Stimulated activated CD8-positive, alpha-beta memory T cell treated with anti-CD3 and anti-CD28 coated beads, Interleukin-4, amount 100 ng/mL, for 48 hours (primary cell): ENCODE measurements at places on chromosomes 16 and 17.

- DNase-seq = no peak
Observed at GRCh38 chr17:14902297-14902696, 362.8 kb downstream of the PMP22 start.

DNA sequence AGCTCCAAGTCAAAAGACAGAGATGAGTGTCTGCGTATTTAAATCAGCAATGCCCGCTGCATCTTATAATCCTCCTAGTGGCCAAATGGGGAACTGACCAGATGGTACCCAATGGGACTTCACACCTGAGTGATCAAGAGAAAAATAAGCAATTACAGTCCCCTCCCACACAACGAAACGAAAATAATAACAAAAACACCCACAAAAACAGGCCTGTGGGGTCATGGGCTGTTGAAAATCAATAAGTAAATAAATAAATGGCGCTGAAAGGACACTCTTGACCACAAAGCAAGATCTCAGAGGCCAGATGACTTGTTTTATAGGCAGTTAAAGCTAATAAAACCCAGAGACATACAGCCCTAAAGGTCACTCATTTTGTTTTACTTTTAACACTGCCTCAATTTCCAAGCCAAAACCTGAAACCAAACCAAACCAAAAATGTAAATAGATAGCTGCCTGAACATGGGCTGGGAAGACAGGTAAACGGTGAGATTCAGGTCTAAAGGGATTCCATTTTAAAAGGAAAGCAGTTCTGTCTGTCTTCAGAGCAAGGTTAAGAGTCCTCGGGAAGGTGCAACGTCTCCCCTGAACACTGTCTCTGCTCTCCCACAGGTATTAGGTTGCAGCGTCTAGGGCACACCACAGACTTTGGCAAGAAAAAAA is 1.3 kb downstream of the ZNF821 start:
- DNase-seq = peak; percentile 83

GRCh38 chr17:27503611-27504010 is 47.4 kb downstream of the KSR1 start:
- DNase-seq = no peak

- DNase-seq = peak; percentile 85
Observed at GRCh38 chr16:81778861-81779535, at the start of gene PLCG2. TSS of gene PLCG2 (plus strand) at chr16:81779291. CDS start at chr16:81785990, 6,699 bp downstream.

GRCh38 chr16:2295056-2295798 is 27.3 kb upstream of the RNPS1 start:
- no peak for DNase-seq

DNA sequence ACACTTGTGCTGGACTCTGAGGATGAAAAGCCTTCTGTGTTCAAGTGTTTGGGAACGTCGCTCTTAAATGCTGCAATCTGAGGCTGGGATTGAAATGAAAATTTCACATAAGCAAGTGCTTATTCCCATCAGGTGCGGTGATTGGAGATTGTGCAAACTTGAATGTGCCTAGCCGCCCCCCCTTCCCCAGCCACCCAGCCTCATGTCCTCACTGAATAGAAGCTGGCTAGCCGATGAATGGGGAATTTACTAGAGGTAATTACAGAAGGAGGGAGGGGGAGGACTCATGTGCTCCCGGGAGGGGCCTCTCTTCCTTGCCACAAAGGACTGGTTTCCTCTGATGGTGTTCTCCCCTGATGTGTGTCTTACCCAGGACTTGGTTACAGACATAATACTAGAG is 544.8 kb upstream of the EEF2KMT start:
- no peak for DNase-seq

DNA sequence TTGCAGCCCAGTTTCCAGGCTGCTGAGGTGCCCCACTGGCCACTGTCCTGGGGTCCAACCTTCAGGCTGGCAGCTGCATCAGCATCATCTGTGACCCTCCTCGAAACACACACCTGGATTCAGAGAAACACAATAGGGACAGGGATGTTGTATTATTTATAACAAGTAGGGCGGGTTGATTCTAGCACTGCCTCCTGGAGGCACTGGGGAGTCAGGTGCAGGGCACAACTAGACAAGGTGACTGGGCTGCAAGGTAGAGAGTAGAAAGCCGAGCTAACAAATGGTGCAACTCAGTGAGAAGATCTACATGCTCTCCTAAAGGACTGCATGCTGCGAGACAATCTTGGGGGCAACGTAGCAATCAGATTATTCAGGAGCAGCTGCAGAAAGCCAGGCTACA is 317.3 kb downstream of the SLC39A11 start:
- no peak for DNase-seq

DNA sequence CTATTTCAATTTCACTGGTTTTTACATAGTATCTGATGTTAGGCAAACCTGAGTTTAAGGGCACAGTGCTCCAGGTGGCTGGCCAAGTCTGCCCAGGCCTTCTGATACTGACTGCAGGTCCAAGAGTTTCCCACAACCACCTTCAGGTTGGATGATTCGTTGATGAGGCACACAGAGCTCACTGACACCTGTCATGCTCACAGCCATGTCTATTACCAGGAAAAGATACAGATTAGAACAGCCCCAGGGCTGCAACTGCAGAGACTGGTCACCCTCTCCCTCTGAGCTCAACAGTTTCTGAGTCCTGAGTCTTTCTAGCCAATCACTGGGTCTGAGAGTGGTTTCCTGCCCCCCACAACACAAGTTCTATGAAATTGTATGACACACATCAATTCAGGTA is 37.2 kb downstream of the MEAK7 start:
- no peak for DNase-seq

DNA sequence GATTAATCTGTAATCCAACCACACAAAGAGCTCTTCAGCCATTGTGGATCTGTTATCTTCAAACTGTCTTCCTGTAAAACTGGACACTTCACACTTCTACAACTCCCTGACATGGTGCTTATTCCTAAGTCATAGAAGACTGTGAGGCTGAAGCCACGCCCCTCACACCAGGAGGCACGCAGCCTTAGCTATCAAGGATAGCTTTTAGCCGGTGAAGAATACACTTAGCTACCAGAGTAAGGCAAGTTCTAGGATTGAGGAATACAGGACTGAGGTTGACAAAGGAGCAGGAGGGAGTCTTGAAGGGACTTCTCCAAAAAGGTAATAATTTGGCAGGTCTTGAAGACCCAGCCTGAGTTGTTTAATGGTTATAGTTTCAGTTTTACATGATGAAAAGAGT is 79.8 kb upstream of the GAS7 start:
- no peak for DNase-seq

GRCh38 chr16:50372611-50373344 is 4.0 kb upstream of the BRD7 start:
- DNase-seq = no peak

- peak; percentile 37 for DNase-seq
Observed at GRCh38 chr17:34858591-34859565, 102.4 kb downstream of the CCT6B start.

DNA sequence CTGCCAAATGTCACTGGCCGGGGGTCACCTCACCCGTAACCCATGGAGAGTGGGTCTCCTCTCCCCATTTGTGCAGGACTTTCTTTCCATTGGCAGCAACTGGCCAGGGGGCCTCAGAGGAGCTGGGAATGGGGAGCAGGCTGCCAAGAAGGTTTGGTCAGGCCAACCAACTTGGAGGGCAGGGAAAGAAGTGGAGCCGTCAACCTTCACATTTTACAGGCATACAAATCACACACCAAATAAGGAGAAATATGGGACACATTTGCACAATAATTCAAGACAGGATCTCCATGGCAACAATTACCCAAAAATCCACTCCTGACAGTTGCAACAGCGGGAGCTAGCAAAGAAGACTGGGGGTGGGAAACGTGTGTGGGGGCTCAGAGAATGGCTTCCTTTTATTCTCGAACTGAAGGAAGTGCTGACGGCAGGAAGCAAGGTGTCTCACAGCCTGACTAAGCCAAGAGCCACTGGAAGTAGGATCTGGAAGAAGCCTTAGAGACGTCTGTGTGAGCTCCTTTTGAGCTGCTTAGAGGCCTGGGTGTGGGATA is 20.9 kb downstream of the RPRML start:
- no peak for DNase-seq

GRCh38 chr16:4682616-4683254 is 10.6 kb upstream of the NUDT16L1 start:
- DNase-seq = peak; percentile 73

GRCh38 chr17:36616061-36617029 is 15.0 kb downstream of the MRM1 start:
- DNase-seq = no peak

DNA sequence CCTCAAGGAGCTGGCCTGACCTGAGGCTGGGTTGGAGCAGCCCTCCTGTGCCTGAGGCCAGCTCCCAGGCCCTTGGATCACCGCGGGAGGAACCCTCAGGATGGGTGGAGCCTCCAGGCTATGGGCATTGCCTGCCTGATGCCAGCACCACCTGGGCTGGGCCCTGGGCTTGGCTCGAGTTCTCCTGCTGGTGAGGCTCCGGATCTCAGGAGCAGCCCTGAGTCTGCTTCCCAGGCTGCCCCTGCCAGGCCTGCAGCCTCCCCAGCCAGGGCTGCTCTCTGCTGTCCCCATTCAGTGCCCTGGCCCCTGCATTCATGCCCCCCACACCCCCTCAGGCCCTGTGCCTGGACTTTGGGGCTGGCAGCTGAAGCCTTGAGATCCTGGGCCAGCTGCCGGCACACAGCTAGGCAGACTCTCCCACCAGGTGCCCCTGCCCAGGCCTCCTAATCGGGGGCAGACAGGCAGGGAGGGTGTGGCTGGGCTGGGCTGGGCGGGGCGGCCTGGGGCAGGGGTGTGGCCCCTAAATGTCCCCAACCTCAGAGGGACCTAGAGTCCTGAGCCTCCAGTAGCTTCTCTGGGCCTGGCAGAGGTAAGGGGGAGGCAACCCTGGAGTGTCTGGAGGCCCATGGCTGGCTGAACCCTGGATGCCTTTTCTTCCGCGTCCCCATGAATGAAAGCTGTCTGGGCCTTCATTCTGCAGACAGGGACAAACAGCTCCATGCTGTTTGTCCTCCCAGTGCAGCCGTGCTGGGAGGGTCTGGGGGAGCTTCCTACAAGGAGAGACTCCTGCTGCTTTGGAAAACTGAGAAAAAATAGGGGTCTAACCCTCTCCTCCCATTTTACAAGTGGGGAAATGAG is 1.1 kb upstream of the PIGQ start:
- no peak for DNase-seq

GRCh38 chr17:66185862-66186261 is 6.1 kb downstream of the CEP112 start:
- no peak for DNase-seq

GRCh38 chr17:58344047-58344790 is 7.8 kb downstream of the SUPT4H1 start:
- peak; percentile 91 for DNase-seq

DNA sequence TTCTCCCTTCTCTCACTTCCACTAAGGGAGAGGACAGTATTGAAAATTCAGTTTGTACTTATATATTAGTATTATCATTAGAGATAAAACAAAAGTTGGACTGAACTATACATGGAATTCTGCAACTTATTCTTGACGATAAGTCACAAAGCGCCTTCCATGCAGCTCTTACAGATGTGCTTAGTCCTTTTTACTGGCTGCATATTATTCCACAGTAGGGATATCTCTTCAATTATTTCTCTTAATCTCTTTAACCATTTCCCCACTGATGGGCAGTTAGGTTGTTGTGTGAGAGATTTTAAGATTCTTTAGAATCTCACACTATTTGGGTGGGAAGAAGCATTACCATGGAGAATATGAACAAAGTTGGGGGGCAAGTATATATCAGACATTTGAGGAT is 32.0 kb downstream of the PMFBP1 start:
- no peak for DNase-seq

GRCh38 chr16:68660359-68660795 is 15.3 kb downstream of the CDH3 start:
- no peak for DNase-seq

DNA sequence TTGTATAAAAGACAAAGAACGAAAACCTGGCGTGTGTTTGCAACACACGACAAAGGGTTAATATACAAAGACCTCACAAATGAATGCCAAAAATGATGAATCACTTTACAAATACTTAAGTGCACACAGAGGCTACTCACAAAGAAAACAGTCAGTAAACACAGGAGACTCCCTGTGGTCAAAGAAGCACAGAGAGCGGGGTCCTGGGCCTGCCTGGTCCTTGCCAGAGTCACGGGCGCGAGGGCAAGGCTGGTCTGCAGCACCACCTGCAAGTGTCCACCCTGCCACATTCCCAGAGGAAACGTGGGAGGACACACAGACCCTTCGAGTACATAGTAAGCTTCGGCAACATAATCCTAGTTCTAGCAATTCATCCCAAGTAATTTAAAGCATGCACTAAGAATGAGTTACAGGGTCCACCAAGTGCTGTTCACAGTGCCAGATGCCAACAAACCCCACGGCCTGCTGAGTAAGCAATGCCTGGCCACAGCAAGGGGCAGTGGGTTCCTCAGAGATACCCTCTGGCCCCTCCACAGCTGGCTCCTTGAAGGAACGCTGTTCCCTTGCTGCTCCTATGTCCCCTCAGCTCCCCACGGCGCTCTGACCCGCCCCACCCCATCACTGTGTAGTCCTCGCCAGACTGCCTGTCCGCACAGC is 24.6 kb upstream of the FAAP100 start:
- no peak for DNase-seq

GRCh38 chr17:70086516-70086915 is 11.5 kb downstream of the KCNJ16 start:
- DNase-seq = no peak

- peak; percentile 48 for DNase-seq
Observed at GRCh38 chr16:14071576-14072271, 605 bp downstream of the MRTFB start.

- DNase-seq = no peak
Observed at GRCh38 chr16:49659356-49659755, 196.6 kb downstream of the ZNF423 start.

- no peak for DNase-seq
Observed at GRCh38 chr17:67679721-67680120, 38.0 kb upstream of the NOL11 start.

GRCh38 chr16:35562471-35562870 is 2103.1 kb downstream of the TP53TG3F start:
- no peak for DNase-seq

GRCh38 chr16:77584205-77584859 is 138.0 kb upstream of the NUDT7 start:
- peak; percentile 55 for DNase-seq

GRCh38 chr16:58889516-58889915 is 155.4 kb upstream of the GOT2 start:
- no peak for DNase-seq

GRCh38 chr16:15785386-15786059 is 71.3 kb downstream of the MYH11 start:
- no peak for DNase-seq

DNA sequence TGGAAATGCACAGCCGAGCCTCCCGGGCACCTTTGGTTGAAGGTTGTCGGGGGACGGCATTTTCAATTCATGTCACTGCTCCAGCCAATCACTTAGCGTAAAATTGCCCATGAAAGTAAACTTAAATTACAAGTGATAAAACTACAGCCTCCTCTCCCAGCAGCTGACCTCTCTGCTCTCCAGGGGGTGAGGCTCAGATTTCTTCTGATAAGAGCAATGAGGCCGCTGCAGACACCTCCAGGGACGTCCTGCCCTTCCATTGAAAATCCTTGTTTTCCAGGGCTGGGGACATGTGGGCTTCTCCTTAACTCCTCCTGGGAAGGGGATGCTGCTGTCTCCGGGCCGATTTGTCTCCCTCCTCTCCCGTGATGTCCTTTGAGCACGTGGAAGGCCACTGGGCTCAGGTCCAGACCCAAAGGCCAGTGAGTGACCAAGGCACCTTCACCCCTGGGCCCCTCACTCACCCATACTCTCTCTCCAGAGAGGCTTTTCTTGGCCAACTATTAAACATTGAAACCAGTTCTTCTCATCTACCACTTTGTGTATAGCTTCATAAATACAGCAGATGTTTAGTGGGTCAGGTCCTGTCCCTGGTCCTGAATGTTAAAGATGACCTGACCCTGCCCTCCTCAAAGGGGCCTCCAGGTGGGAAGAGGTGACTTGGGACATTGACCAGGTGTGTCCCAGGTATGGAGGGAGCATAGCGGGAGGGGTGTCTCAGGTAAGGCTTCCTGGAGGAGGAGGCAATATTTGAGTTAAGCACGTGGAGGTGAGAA is 52.3 kb downstream of the MGAT5B start:
- no peak for DNase-seq
